ENCODE measurements at places on chromosomes 12 and 14.

GRCh38 chr14:69786603-69787002, 10.4 kb downstream of the SLC10A1 start:
- no peak for DNase-seq

GRCh38 chr12:110845339-110845682, 1.5 kb upstream of the CCDC63 start:
- DNase-seq = no peak

DNA sequence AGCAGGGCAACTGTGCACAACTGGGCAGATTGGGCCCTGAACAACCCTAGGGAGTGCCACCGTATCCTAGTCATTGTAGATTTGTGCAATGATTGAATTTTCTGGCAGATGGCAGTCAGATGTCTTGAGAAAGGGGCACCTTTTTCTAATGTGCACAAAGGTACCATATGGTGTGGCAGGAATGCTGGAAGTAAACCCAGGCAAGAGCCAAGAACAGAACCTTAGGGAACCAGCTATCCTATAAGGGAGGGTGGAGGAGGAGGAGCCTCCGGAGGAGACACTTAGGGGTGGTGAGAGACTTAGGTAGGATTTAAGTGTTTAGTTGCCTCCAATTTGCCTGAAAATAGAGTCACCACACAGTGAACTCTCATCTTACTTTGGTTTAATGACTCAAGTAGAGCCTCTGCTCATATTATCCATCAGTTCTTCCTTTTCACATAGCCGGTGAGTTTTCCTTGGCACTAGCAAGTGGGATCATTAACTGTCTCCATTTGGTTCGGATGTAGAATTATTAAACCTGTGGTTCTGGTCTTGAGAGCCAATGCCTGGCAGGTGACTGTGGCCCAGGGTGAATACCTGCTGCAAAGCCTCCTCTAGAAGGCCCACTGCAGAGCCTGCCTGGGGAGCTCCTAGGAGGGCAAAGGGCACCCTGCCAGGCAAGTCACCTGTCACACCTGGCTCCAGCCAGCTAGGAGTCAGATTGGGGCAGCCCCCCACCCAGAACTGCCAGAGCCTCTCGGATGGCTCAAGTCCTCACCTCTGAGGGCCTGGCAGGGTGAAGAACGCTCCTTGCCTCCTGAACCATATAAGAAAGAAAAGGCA, 184.4 kb upstream of the HIF1A start:
- DNase-seq = no peak

- DNase-seq = no peak
These were observed 1.9 kb upstream of the SP7 start for GRCh38 chr12:53338017-53338416.

DNA sequence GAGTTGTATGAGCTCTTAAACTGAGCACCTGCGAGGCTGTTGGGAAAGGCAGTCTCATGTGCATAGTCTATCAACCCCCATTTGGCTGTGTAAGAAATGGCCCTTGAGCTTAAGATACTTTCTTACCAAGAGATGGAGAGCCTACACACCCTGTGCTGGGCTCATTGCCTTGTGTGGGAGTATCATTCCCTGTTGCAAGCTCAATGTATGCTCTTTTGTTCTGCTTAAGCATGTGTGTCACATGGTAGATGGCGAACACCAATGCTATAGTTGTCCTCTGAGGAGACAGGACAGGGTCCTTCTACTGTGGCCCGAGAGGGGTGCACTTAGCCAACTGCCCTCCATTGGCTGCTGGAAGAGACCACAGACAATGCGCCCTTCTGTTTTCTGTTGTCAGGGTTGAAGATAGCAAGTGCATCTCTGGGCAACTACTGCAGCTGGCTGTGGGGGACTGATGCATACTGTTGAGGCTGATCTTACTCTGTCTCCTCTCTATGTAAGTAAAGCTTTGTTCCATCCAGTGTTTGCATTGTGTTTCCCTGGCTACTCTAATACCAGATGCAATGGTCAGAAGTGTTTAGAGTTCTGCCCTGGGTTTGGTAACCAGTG, 79.5 kb downstream of the PTPRB start:
- DNase-seq = no peak

DNA sequence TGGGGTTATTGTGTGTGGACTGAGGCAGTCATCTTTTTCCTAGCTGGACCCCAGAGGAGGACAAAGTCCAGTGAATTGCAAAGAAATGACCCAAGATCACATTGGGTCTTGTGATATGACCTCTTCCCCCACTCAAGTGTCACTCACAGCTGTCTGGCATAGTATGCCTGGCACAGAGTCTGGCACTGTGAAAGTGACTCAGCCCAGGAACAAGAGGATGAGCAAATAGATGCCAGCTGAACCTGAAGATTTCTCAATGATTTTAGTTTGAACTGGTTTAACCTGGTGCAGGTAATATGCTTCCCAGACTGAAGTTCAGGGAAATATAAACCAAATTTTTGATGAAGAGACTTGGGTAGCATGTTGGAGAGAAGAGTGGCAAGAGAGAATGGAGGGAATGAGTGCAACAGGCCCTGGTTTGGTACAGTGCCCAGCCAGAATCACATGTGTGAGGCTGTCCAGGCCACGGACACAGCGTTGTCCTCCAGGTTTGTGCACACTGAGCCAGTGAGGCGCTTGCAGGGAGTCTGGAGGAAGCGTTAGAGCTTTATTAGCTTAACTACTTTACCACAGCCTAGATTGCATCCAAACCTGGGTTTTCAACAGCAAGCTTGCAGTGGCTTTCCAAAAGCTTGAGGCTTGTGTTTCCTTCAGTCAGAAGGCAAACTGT, 332.9 kb downstream of the NUAK1 start:
- no peak for DNase-seq

DNA sequence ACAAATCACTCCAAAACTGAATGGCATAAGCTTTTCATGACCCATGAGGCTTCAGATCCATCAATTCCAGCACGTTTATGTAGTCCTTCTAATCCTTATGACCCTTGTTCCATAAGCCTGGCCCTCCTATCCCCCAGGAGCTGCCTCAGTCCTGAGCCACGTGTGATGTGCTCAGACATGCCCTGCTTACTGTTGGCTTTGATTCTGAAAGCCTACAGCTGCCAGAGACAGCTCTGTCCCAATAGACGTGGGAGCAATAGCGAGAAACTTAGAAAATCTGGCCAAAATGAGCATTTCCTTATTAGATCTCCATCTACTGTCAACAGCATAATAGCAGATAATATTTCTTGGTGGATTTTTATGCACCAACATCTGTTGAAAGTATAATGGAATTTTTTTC, 33.2 kb downstream of the DUSP6 start:
- no peak for DNase-seq

DNA sequence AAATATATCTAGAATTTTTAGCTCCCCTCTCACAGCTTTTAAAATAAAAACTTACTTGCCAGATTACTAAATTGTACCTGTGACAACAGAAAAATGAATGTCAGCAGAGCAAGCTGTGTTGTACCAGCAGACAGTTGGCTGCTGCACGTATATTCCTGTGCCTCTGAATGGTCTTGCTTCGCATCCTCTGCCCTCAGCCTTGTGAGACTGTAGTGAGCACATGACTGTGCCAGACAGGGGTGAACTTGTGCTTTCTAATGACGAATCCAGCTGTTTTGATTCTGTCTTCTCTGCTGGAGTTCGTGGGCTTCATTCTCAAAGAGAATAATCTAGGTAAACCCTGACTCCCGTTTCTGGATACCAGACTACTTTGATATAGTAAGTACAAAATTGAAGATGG, 58.3 kb upstream of the FRMD6 start:
- no peak for DNase-seq

DNA sequence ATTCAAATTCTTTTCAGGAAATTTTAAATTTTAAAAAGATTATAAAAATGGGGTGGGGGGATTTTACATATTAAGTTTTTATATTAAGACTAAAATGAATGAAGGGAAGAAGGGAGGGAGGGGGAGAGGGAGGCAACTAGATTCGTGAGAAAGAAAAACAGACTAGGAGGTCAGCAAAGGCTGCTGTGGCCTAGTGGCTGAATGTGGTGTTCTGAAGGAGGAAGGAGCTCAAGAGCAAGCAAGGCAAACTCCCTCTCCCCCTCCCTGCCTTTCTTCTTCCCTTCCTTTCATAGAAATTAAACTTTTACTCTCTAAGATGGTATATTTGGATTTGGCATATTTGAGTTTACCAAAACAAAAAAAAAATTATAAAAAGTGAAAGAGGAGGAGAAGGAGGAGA, 18.1 kb downstream of the DYRK2 start:
- DNase-seq = no peak

DNA sequence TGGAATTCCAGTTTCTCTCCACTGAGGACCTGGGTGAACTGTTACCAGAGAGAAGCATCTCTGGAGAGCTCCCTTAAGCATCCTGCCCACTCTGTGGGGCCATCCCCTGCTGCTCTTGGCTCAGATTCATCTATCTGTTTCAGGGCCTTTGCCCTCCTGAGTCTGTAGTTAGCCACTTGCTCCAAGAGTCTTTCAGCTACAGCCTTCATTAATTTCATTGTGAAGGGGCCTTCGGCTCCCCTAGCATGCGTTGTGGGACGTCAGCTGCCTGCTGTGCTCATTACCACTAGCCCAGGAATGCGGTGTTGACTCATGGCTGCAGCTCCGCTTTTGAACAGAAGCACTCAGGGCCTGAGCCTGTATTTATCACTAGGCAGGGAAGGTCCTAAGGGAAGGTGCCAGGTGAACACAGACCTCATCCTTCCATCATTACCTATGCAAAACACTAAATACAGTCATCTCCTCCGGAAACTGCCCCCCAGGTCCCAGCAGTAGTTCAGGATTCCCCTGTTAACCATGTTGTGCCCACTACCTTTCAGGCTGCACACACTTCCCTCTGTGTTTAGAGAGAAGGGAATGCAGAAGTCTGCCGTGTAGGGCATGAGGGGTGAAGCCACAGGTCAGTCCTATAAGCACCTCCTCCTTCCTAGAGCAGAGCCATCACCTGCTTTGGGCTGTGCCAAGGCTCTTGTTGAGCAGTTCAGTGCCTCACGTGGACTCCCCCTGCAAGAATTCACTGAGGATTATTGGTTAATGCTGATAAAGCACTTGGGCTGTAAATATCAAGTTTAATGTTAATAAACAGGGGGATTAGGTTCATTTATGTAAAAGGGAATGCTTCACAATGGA, 191.4 kb downstream of the CACNA1C start:
- DNase-seq = no peak

- no peak for DNase-seq
These were observed 91.0 kb downstream of the TBX3 start for GRCh38 chr12:114592946-114593345.

DNA sequence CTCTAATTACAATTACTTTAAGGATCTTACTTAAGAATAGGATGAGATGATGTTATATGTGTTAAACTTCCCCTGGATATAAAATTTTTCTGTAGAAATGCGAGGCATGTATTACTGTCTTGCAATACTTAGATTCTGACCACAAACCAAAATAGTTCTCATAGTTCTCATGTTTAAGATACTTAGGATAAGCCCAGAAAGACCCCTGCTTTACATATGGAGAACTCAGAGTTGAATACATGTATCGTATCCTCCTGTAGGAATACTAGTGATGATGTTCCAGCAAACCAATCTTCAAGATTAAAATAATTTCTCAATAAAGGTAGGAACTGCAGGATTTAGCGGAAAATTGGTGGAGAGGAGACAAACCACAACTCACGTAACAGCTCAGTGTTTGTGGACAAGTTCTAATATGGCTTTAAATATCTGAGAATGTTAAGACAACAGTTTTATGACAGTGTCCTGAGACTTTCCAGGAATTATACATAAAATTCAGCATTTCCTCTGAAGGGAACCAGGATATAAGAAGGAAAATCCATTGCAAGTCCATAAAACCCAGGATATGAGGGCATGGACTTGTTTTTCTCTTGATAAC, 114.7 kb upstream of the CRY1 start:
- no peak for DNase-seq

DNA sequence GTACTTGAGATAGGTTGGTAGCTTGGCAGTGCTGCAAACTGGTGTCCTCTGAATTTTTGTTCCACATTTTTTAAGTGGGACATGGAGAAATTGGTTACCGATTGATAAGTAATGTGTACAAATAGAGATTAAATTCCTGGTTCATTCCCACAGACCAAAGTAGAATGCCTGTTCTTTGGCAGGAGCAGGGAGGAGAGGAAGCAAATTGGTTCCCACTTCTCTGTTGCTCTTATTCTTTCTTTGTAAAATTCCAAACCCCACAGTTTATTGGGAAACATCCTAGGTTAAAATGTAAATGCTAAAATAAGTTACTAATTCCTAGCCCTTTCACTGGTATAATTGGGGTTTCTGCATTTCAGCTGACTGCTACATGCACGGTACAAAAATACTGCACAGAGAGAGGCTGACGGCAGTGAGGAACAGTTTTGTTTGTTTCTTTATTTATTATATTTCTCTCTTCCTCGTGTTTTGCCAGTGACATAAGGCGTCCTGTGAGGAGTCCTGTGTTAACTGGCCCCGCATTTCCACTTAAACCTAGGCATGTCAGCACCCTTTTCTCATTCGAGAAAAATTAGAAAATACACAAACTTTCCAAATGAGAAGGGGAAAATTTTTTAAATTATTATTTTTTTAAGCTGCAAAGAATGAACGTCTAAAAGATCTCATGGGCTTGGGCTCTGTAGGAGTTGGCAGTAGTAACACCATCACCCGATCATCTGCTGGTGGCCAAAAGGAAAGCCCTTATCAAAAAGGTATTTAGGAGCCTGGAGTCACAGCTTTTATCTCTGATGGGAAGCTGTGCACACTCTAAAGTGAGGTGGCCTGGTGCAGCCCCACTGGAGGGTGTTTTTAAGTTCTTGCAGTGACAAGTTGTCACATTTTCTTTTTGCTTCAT, 25.4 kb upstream of the BCL7A start:
- DNase-seq = no peak

- DNase-seq = no peak
These were observed 127.2 kb downstream of the OTOGL start for GRCh38 chr12:80226576-80226975.

DNA sequence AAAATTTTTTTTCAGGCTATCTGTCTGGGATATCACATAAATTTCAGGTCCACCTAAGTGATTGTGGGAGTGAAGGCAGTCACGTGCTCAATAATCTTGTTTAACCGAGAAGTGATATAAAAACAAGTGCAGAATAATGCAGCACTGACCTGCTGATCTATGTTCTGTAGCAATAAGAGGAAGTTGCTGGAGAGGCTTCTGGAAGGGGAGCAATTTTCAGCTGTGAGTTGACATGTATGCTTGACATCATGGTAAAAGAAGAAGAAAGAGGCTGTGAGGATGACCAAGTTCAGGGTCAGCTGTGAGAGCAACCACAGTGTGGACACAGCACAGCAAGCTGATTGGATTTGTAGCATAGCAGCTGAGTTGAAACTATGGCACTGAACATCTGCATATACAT, 172.0 kb upstream of the PELI2 start:
- DNase-seq = no peak

- peak; percentile 40 for DNase-seq
These were observed 4.8 kb upstream of the DGLUCY start for GRCh38 chr14:91108941-91109611.

All from T-helper 2 cell treated with Interferon-gamma antibody and Interleukin-4, amounts not matched to agents 5 μg/mL and 100 μg/mL, for 36 hours (primary cell).